CD4-positive, alpha-beta T cell treated with Interleukin-10 for 1 hour (primary cell): ENCODE measurements at places on chromosomes 2 and 18.

DNA sequence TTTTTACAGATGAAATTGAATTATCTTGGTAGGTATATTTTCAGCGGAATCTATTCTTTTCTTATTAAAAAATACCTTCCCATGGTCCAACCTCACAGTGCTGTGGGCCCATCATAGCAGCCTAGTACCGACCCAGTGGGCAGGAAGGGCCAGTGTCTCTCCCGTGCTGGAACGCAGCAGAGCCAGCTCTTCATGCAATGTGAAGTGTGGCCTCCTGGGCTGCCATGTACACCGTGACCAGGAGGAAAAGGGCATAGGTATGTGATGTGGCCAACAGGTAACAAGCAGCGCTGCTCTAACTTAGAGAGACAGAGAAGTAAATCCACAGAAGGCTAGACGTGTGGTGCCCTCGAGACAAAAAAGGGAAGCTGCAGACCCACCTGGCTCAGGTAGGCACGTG, 221.1 kb upstream of the SALL3 start:
- DNase-seq: no peak

- DNase-seq: no peak
Observed at GRCh38 chr18:74184875-74185274, 36.6 kb downstream of the TIMM21 start.

DNA sequence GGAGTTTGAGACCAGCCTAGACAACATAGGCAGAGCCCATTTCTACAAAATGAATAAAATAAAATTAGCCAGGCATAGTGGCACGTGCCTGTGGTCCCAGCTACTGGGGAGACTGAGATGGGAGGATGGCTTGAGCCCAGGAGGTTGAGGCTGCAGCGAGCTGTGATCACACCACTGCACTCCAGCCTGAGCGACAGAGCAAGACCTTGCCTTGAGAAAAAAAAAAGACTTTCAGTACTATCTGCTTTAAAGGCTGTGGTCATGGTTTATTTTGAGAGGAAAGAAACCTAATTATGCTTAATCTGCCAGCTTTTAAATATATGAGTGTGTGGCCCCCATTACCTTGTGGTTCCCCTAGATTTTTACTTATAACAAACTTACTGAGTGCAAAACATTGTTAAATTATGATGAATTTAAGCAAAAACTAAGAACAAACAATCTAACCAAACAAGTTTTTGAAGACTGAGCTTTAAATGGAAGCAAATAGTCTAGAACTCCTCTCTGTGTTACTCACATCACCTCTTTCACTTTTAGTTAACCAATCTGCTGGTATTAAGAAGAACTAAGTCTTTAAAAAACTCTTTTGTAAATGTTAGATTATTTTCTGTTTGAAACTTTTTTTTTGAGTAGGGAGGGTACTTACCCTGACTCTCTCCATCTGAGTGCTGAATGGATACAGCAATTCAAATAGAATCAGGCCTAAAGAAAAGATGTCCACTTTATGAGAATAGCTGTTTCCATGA, 65.4 kb downstream of the EIF2AK3 start:
- no peak for DNase-seq

- DNase-seq: no peak
Observed at GRCh38 chr18:57772387-57772799, 30.7 kb downstream of the ATP8B1 start.

DNA sequence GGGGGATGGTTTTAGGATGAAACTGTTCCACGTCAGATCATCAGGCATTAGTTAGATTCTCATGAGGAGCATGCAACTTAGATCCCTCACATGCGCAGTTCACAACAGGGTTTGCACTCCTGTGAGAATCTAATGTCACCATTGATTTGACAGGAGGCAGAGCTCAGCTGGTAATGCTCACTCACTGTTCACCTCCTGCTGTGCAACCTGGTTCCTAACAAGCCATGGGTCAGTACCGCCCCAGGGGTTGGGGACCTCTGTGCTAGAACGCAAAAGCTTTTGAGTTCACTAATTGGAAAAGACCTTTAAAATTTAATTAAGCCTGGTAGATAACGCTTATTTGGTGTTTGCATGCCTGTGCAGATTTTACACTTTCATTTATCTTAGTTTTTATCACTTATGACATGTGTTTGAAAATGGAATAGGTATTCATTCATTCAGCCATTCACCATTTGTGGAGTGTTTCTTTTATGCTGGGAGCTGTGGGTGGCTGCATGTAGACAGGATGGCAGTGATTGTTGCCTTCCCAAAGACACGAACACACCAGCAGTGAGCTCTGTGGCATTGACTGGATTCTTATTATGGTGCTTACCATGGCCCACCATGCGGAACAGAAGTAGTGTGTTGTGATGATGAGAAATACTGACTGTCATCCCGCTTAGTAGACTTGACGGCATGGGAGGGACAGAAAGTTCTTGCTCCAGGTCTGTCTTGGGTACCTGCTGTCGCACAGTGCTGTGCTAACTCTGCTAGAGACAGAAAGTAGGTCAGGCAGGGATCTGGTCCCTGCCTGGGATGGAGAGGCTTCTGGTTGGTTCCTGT, 6.4 kb downstream of the RAB31 start:
- no peak for DNase-seq

GRCh38 chr2:148048475-148049221, 27.8 kb downstream of the MBD5 start:
- DNase-seq: no peak

- DNase-seq: no peak
Observed at GRCh38 chr2:239630618-239631286, 229.9 kb upstream of the HDAC4 start.

- DNase-seq: no peak
Observed at GRCh38 chr2:153546358-153546757, 67.8 kb upstream of the RPRM start.

- DNase-seq: no peak
Observed at GRCh38 chr18:3329471-3329870, 67.5 kb downstream of the MYL12B start.

- peak; percentile 89 for DNase-seq
Observed at GRCh38 chr2:219298759-219299371, 10.3 kb downstream of the PTPRN start.

DNA sequence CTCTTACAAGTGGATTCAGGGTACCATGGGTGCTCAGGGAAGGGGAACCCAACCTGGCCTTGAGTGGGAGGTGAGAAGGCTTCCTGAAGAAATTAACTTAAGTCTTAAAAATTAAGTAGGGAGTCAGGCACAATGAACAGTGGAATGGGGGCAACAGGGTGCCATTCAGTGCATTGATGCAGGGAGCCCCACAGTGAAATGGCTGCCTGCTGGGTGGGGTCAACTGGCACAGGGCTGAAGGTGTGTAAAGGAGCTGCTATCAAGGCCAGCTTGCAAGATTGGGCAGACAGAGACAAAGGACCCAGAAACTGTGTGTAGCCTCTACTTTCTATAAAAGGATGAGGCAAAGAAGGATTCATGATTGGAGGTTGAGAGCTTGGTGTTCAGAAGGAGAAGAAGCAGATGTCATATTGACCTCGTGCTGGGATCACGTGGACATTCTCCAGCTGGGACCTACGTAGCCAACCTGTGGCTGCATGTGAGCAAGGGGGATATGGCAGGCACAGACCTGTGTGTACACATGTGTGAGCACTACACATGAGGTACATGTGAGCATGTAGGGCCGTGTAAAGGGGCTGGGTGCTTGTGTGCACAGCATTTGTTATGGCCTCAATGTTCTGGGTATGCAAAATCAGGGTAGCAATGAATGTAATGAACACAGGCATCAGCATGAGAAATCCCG, 209.5 kb upstream of the HAAO start:
- DNase-seq: no peak

GRCh38 chr2:172859581-172860335, 124.1 kb downstream of the RAPGEF4 start:
- DNase-seq: no peak

DNA sequence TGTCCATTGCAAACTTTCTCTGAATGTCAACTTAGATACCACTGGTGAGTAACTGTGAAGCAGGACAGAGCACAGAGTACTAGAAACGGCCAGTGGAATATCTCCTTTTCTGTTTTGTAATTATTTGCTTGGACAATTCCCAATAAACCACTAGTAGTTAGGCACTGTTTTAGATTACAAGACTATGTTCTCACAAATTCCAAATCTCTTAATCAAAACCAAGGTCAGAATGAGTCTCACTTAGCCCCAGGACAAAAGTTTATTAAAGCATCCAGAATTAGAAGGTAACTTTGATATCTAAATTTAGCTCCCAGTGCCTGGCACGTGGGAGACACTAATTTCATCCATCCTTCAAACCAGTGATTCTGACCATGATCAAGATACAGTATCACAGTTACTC, 89.0 kb downstream of the ZNF521 start:
- no peak for DNase-seq

DNA sequence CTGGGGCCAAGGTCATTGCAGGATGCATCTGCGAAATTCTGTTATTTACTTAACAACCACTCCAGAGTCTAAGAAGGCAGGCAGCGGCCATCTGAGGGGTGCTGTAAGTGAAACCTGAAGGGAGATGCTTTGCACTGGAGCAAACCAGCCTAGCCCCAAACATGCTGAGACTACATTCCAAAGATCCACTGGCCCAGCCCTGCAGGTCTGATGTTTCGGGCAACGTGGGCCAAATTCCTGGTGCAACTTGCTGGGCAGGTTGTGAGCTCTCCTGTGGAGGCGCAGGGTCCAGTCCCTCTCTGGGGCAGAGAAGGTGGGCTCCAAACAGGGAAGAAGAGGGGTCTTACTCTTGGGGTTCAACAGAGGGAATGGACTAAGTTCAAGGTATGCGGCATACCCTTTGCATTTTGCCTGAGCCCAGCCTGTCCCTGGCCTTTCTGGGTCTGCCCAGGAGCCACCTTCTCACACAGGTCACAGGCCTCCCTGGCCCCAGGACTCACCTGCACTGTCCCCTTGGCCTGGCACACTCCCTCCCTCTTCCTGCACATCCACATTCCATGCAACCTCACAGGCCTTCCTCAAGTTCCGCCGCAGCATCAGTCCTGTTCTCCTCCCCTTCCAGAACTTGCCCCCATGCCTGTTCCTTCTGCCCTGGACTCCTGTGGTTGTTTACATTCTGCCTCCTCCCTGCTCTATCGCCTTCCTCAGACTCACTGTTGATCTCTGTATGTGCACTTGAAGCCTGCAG, 5.1 kb upstream of the MAL start:
- DNase-seq: no peak

GRCh38 chr2:95077530-95077825, 44.1 kb downstream of the MRPS5 start:
- no peak for DNase-seq

- no peak for DNase-seq
Observed at GRCh38 chr2:200177971-200178911, 128.3 kb upstream of the SPATS2L start.

DNA sequence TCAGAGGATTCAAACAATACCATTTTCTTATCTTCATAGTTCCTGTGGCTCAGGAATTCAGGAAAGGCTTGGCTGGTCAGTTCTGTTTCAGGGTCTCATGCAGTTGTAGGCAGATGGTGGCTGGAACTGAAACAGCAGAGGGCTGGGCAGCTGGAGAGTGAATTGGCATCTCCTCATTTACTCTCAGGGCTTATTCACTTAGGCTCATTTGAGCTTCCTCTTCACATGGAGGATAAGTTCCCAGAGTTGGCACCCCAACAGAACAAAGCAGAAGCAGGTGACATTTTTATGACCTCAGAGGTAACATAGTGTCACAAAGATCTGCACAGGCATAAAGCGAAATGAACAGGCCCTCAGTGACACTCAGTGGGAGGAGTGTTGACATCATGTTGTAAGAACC, 66.1 kb downstream of the RBBP8 start:
- no peak for DNase-seq

DNA sequence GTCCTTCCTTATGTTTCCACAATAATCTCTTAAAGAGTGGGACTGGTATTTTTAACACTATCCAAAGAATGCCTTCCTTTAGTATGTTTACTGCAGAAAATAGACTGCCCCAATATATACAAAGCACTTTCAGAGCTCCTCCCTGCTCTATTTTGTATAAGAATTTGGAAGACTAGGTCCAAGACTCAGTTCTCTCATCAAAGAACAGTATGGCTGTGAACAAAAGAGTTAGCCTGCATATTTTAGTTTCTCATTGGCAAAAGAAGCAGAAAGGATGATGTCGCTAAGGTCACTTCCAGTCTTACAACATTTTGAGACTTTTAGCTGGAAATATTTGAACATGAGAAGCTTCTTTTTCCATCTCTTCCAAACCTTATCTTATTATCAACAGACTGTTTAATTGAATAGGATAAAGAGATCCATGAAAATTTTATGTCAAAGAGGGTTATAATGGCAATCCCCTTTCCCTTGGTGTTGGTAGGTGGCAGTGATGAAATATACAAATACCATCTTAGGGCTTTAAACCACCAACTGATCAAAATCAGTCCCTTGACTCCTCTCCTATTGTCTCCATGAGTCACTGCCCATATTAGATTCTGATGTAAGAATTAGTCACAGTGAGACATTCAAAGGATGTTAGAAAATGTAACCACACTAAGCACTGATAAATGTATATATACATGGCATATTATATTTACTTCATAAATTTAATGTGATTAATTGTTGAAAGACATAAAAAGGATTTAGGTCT, 266.9 kb upstream of the DSEL start:
- no peak for DNase-seq

DNA sequence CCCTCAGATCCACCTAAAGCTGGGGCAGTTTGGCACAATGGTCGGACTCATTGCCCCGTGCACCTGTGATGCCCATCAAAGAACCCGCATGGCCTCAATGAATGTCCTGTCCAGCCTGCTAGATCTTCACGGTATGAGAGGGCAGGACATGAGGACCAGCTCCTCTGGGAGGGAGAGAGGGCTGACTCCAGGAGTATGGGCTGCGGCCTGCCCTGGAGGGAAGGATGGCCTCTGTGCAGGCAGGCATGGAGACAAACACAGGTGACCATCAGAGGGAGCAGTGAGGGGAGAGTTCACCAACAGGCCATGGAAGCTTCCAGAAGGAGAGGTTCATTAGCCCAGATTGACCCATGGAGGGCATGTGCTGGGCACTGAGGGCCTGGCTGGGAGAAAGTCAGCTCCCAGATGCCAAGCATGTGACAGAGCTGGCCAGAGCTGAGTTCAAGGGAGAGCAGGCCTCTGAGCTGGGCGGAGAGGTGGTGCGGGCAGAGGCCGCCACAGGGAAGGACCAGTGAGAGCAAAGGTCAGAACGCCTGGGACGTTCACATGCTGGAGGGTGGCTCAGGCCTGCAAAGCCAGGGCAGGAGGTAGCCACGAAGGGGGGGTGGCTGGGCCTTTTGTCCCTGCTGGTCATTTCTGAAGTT, 36.2 kb downstream of the HJURP start:
- no peak for DNase-seq

DNA sequence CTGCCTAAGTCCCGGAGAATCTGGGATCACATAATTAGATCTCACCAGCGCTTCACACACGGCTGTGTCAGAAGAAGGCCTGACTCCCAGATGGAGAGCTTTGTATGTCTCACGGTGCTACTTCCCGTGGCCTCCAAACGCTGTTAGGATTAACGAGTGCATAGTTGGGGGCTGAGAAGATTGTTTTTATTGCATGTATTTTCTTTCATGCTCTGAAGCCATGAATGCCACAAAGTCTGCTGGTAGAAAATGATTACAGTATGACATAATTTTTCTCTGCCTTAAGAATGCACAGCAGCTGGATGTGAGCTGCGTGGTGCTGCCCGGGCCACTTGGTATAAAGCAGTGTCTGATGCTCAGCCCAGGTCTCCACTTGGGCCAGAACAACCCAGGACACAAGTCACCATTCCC, 166.5 kb downstream of the SEPTIN10 start:
- DNase-seq: no peak
